ENCODE measurements at places on chromosomes 3 and 15.
A peak's percentile ranks its signal among the peaks of the same experiment; 100 is the strongest.

GRCh38 chr15:91099616-91099994 lies 452 bp upstream of the SV2B start:
- peak; percentile 6 for DNase-seq

GRCh38 chr3:1578124-1578806 lies 485.4 kb downstream of the CNTN6 start:
- no peak for DNase-seq

- no peak for DNase-seq
Observed at GRCh38 chr3:134904241-134904771, 109.2 kb downstream of the EPHB1 start.

DNA sequence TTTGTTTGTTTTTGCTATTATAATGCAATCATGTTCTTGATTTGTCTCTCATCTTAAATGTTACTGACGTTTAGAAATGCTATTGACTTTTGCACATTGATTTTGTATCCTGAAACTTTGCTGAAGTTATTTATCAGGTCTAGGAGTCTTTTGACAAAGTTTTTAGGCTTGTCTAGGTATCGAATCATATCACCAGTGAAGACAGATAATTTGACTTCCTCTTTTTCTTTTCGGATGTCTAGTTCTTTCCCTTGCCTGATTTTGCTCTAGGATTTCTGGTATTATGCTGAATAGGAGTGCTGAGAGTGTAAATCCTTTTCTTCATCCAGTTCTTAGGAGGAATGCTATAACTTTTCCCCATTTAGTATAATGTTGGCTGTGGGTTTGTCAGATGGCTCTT lies 719.7 kb upstream of the BCHE start:
- DNase-seq: no peak

DNA sequence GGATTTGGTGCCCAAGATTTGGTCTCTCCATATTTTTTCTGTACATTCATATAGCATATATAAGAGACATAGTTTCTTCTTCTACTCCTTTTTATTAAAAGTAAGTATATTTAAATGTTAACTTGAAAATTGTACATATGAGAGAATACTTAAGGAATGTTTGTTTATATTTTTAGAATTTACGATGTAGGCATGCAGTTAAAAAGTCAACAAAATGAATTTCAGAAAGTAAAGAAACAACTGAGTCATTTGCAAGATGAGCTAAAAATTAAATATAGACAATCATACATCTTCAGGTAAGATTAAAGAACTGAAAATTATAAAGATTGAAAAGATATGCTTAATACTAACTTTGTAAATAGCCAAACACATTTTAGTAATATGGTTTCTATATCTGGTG lies 94.2 kb downstream of the LEKR1 start:
- no peak for DNase-seq

DNA sequence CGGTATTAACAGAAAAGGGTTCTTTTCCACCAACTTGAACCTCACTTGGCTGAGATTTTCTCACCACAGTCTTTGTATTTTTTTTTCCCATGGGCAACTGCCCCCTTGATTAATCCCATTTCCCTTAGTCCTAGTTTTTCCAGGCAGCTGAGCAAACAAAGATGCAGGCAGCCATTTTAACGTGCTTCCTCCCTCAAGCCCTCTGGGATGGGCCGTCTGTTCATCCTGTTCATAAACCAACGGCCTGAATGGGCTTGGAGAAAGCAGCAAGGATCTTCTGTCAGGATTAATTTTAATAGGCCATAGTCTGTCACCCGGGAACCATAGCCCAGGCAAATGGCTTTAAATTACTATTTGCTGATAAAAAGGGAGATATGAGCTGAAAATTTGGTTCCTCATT lies 10.4 kb upstream of the POLR2M start:
- DNase-seq: no peak

DNA sequence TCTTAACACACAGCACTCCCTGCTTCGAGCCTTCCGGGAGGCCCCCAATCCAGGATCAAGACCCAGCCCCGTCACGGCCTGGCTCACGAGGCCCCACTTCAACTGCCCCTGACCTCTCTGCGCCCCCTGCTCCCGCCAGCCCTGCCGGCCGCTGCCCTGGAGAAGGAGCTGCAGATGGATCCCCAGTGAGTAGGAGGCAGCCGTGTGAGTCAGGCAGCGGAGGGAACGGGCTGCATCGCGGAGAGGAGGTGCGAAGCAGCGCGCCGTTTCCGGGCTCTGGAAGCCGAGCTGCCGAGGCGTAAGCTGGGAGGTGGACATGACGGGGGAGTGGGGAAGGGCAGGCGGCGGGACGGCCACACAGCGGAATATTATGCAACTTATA lies 133.4 kb downstream of the TPRA1 start:
- DNase-seq: no peak

Measured in fibroblast of gingiva (primary cell).